Stimulated activated CD8-positive, alpha-beta memory T cell treated with anti-CD3 and anti-CD28 coated beads, Interleukin-4, amount 100 ng/mL, for 1 hour (primary cell): ENCODE measurements at places on chromosomes 1 and 21.

DNA sequence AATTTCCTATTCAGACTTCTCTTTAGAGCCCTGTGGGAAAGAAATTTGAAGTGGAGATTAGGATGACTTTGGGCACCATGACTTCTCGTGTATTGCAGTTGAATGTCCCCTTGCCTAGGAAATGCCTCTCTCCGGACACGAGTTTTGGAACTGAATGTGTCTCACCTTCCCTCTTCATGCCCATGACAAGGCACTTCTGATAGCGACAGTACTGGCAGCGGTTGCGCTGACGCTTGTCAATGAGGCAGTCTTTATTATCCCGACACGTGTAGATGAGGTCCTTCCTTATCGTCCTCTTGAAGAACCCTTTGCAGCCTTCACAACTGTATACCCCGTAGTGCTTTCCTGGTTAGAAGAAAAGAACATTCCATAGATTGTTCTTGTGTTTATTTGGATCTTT is 28.1 kb downstream of the RXRG start:
- no peak for DNase-seq

DNA sequence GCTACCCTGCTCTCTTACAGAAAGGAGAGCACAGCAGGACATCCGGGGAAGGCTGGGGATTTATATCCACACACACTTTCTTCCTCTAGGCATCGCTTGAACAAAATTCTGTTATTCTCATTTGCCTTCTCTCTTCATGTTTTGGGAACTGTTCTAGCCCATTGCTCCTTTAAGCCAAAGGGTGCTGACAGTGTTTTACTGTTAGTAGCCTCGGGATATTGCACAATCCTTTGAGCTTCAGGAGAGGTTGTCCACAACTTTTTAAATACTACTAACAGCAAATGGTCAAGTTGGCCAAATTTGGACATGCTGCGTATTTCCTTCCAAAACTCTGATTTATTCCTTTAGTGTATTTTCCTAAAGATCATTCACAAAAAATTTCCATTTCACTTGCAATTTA is 579.2 kb upstream of the RGS18 start:
- no peak for DNase-seq

DNA sequence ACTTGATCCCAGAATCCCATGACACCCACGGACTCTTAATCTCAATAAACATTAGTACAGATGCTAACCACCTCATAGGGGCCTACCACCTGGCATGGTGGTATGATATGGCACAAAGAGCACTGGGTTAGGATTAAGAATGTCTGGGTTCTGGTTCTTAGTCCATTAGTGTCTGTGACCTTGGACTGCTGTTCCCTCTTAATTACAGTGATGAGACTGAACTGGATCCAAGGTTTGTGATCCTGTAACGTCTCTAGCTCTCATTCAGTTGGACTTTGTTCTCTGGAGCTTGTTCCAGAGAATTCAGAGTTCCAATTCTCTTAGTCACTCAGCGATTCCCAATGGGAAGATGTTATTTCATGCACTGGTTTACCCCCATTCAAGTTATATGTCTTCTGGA is 23.6 kb upstream of the PIGC start:
- no peak for DNase-seq

DNA sequence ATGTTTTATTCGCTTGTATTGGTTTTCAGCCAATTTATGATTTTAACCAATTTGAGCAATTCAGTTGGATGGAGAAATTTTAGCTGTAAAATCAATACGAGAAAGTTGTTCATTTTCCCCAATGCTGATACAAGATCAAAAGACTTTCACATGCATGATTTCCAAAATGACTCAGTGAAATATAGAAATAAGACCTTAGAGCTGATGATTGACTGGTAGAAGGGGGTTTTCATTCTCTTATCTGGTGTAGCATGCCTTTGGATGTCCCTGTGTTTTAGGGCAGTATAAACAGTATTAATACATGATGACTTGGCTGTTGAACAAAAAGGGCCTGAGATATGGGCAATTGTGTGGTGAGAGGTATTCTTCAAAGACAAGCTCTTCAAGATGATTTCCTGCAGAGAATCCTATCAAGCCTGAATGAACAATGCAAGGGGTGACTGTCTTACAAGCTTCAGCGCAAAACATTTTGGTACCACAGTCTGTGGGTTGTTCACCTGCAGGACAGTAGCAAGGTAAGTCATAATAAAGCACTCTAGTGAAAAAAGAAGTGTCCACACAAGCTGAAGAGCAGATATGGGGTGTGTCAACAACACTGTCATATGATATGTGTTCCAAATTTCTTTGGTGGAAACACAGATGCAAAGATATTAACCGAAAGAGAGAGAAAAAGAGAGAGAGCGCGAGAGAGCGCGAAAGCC is 156.2 kb downstream of the TNFSF18 start:
- no peak for DNase-seq

DNA sequence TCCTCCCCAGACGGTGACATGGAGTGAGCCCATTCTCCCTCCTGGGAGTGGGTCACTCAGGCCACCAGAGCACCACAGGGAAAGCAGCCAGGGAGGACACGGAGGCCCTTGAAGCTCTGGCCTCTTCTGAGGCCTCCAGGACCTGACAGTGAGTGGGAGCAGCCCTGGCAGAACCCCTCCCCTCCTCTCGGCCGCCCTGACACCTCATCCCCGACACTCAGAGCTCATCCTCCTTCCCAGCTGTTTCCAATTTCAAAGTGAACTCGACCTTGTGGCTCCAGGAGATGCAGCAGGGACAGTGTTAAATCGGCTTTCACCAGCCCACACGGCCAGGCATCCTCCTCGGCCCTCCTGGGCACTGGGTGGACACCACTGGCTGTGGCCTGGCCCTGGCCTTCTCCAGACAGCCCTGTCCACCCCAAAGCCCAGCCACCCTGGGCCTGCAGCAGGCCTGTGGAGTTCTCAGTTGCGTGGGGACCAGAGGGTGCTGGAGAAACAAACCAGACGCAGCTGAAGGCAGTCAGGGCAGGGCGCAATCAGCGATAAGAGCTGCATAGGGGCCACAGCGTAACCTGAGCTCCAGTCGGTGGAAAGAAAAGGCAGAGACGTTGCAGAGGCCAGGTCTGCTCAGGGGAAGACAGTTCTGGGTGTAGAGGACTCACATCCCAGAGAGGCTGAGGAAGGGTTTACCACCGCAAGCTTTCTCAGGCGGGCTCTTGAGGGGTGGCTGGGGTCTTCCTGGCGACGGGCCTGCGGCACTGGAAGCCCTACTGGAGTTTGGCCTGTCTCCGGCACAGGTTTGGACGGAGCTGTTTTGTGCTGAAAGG is 27.1 kb downstream of the FTCD start:
- no peak for DNase-seq

- no peak for DNase-seq
These were observed 219.0 kb upstream of the HOOK1 start for GRCh38 chr1:59595774-59596173.

- DNase-seq: no peak
These were observed 387.4 kb upstream of the PKN2 start for GRCh38 chr1:88296642-88297041.

DNA sequence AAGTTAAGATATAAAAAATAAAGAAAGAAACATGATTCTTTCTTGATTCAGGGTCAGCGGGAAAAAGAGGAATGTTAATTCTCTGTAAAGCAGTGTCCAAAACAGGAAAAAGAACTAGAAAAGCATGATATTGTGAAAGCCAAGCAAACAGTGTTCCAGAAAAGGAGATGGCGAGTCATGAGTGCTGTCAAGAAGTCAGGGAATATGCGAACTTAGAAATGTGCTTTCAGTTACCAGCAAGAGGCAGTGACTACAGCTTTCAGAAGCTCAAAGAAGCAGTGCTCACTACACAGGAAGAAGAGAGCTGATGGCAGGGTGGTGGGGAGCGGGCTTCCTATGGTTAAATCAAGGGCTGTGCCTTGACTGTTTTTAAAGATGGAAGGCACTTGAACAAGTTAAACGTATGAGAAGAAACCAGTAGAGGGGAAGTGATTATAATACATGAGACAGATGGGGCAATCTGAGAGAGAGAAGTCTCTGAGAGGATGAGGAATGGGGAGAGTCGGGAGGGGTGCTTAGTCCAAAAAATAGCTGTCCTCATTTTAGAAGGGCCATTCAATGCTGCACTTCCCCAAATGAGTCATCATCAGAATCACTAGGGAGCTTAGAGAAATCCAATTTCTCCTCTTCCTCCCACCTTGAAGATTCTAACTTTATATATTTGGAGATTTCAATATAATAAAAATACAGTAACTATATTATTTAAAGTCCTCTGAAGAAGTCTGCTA is 90.4 kb downstream of the KCNK1 start:
- DNase-seq: no peak

- DNase-seq: peak; percentile 53
These were observed 20.7 kb upstream of the MAPKAPK2 start for GRCh38 chr1:206663832-206664652.

DNA sequence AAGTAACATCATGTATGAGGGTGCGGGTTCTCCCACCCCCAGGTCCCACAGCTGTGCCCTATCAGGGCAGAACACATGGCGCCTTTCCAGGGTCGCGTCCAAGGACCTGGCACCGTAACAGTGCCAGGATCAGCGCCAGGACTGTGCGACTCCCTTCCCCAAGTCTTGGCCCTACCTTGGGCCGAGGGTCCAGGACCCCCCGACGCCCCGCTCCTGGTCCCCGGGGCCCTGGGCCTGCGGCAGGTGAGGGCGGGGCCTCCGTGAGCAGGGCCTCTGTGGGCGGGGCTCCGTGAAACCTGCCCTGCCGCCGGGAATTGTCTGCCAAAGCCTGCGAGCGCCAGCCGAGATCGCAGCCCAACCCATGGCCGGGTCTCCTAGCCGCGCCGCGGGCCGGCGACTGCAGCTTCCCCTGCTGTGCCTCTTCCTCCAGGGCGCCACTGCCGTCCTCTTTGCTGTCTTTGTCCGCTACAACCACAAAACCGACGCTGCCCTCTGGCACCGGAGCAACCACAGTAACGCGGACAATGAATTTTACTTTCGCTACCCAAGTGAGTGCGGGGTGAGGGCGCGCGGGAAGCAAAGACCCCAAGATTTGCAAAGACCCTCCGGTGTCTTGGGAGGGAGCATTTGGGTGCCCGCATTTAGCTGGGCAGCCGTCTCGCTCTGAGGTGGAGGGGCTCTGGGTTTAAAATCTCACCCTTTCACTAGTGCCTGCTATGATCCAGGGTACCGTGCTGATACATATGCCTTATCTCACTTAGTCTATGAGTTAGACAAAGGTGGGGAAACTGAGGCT is at the start of gene RHBG:
TSS of gene RHBG (plus strand) at position 323 of the 796 bp plus-strand sequence. CDS start at position 362, 39 bp downstream.
- DNase-seq: no peak
